ENCODE measurements at places on chromosomes 16 and 17.

DNA sequence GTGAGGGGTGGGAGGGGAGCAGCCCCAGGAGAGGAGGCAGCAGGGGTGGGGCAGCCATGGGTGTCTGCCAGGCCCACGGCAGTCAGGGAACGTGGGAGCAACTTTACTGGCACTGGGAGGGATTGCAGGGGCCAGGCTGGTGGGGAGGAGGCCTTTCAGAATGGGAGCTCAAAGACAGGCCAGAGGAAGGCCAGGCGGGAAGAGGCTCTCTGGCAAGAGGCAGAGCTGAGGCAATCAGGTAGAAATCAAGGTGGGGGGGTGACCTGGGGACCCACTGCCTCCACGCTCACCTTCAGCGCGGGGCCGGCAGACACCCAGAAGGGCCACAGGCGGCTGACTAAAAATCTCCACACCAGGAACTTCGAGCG is 11.9 kb upstream of the GSE1 start:
- no peak for DNase-seq

DNA sequence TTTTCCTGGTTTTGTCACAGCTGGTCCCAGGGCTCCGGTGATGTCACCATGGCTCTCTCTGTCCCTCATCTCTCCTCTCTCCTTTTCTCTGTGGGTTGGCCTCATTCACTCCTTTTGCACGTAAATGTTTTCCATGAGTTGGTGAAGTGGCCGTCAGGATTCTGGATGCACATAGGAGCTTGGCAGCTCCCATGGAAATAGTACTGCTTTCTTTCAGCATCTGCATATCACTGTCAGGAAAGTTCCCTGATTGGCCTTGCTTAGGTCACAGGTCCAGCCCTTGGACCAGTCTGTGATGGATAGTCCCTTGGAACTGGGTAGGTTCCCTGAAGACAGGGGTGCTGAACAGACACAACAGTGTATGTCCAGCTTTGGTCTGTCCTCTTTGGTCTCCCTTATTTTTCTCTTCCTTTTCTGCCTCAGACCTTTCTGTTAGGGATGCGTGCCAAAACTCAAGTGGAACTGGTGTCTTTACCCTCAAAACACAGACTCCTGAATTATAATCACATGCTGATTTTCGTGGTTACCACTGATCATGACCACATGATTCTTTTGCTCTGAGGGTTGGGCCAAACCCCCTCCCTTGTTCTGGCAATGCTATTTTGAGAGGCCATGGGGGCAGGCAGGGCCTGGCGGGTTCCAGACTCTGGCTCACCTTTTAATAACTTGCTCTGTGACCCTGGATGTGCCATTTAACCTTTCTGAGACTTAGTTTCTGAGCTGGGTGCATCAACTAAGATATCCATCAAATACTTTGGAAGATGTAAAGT is 99.0 kb downstream of the MSI2 start:
- DNase-seq = no peak

- DNase-seq = no peak
These were observed 652.1 kb downstream of the WWOX start for GRCh38 chr16:78751601-78752000.

- no peak for DNase-seq
These were observed 4.1 kb upstream of the LCMT1 start for GRCh38 chr16:25107466-25107792.

DNA sequence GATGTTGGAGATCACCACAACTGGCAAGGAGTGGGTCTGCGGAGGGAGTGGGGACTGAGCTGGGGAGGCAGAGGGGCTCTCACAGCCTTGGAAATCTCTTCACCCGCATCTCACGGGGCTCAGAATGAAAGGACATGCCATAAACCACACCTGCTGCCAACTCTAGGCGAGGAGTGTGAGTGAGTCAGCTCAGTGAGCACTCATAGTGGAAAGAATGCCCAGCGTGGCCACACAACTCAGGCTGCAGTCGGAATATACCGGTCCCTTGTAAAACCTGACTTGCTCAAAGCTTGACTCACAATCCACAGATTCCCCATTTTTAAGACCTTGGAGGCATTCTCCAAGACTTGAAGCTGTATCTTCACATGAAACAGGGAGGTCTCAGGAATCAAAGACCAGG is 36.7 kb downstream of the STAT5A start:
- DNase-seq = no peak

- no peak for DNase-seq
These were observed 62.7 kb downstream of the FOXK2 start for GRCh38 chr17:82582213-82582612.

DNA sequence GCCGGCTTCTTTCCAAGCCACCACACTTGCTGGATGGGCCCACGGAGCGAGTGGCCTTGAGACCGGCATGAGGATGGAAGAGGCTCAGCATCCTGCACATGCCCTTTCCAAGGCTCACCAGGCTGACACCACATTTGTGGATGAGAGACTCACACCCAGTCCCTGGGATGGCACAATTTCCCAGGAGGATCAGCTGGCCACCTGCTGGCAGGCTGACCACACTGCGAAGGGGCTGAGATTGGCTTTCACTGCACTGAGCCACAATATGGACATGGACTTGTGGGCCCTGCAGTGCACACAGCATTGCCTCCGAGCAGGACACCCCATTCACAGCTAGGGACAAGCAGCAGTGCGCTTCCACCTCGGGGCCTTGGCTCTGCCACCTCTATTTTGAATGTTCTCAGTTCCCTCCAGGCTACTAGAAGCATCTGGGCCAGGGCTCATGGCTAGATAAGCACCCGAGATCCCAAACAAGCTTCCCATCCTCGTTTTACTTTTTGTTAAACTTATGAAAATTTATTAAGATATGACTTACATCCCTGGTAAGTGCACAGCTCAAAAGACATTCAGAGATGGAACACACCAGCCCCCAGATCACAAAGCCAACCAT is 25.3 kb upstream of the KSR1 start:
- no peak for DNase-seq

DNA sequence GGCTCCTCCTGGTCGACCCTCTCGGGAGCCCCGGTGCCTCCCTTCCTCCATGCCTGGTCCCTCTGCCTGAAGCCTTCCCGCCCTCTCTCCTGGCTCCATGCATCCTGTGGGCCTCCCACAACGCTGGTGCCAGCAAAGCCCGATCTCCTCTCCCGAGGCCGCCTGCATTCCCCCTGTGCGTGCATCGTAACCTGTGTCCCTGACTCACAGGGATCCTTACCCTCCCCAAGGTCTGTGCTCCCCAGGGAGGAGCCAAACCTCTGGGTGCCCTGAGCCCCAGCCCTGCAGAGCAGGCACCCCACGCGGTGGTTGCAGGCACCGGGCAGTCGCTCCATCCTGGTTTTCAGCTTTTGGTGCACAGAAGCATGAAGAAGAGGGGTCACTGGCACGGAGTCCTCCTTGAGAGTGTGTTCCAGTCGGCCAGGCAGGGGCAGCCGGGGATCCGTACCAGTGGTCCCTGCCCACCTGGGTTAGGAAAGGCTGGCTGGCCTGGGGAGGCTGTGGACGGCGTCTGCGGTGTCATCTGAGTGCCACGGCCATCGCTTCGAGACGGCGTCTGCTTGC is 1.8 kb upstream of the ENPP7 start:
- DNase-seq = no peak

GRCh38 chr16:4700380-4700996 is 7.1 kb downstream of the NUDT16L1 start:
- no peak for DNase-seq

GRCh38 chr17:22703786-22704441 is 1011.6 kb downstream of the KCNJ18 start:
- no peak for DNase-seq

Data from stimulated activated CD8-positive, alpha-beta memory T cell treated with anti-CD3 and anti-CD28 coated beads, Interleukin-15, amount 100 ng/mL, for 4 hours (primary cell).